ENCODE measurements at places on chromosomes 5 and 9.

DNA sequence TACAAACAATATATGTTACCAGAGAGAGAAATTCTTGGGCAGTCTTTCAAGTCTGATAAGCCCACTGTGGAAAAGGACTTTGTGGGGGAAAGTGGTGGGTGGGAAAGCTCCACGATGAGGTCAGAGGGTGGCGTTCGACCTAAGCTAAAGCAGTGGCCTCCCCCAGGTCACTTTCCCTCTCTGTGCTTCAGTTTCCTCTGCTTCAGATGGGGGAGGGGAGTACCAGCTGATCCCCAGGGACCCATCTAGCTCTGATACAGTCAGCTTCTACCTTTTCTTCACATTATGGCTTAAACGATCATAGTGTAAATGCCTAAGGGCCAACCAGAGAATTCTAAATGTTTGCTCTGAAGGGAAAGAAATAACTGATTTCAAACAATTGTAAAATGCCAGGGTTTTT lies 36.6 kb upstream of the ARSB start:
- no peak for DNase-seq

DNA sequence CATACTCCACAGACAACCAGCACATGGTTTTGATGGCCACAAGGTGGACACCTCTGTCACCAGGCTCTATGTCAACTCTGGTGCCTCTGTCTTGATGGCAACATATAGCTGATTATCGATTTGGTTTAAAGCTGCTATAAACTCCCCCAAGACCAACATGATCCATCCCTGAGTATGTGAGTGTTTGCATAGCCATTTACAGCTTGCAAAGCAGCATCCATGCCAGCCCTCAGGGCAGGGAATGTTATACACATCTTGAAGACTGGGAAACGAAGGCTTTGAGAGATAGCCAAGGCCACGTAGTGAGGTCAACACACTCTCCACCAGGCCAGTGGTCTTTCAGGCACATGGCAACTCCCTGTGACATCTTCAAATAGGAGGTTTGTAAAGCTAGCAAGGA lies 40.3 kb upstream of the BRINP1 start:
- DNase-seq: no peak

DNA sequence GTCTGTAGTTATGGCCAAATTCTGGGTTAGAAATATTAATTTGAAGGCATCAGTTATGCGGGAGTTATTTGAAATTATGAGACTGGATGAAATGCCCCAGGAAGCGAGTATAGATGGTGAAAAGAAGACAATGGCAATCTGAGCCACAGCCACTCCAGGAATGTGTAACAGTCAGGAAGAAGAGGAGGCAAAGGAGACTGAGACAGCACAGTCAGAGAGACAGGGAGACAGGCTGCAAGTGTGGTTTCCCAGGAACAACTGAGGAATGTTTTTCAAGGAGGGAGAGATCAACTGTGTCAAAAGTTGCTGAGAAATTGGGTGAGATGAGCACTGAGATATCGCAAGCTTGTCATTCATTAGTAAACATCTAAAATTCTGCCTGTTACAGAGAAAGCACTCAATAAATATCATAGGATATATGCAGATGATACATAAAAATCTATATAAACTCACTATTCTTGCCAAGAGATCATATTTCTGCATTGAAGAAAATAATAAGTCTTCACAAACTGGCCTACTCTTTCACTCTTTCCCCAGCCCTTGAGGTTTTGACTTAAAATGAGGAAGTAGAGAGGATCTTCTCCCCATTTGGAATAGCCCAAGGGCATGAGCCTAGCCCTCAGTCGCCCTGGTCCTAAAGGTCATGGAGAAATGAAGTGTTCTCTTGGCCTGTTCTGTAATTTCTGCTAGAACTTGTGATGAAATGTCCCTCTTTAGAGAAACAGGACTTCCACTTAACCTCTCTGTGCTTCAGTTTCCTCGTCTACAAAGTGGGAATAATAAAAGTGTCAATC lies 48.5 kb upstream of the RLN1 start:
- no peak for DNase-seq

GRCh38 chr9:98162613-98163012 lies 29.8 kb downstream of the CORO2A start:
- DNase-seq: no peak

DNA sequence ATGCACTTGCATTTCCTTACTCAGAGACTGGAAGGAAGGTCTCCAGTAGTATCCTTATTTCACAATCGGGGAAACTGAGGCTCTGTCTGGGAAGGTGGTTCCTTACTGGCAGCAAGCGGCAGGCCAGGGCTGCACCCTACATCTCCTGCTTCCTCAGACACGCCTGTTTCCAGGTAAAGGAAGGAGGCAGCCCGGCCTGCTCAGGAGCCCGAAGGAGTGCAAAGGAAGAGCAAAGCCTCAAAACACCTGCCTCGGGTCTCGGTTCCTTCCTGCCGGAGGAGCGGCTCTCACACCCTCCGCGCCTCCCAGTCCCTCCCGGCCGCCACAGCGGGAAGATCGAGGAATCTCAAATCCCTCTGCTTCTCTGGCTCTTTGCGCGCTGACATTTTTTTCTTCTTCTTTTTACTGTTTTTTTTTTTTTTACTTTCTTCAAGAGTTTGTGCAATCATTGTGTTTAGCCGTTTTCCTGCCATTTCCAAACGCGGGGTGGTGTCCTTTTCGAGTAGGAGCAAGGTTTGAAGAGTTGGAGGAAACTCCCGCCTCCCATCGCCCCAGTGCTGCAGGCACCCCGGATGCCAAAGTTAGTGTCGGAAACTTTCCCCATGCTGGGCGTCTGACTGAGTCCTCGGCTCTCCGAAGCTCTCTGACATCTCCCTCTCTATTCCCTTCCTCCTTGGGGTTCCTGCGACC lies 1.0 kb downstream of the GGTA1 start:
- no peak for DNase-seq

DNA sequence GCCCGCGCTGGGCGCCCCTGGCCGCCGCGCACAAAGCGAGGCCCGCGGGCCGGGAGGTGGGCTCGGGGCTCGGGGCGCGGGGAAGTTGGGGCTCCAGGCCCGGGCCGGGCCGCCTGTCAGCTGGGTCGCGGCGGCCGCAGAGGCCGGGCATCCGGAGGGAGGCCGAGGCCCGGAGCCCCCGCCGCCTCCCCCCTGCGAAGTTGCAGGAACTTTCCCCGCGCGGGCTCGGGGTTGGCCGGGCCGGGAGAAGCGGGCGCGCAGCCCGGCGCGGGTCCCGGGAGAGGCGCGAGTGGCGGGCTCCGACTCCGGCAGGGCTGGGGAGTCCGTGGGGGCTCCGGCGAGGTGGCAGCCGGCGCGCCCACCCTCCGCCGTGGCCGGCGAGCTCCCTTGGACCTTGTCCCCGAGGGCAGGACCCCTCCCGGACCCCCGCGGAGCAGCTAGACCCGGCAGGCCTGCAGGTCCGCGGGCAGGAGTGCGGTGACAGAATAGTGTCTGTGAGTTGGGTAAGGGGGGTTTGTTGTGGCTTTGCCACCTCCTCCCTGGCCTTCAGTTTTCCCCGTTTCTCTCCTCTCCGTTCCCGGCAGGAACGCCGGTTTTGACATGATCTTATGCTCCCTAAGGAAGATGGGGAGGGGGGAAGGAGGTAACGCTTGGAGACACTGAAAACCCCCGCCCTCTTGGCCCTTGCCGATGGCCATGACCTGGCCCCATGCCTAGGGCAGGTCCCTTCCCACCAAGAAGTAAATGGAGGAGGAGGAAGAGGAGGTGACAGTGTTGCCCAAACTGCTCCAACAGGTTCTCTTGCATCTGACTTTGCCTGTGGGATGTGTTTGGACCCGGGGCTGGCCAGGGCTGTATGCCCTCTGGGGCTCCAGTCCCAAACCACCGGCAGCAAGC lies 942 bp downstream of the PHF2 start:
- DNase-seq: no peak

GRCh38 chr5:122391621-122392020 lies 79.6 kb downstream of the SNCAIP start:
- DNase-seq: no peak

- no peak for DNase-seq
These were observed 9.7 kb downstream of the FAXDC2 start for GRCh38 chr5:154840435-154841272.

DNA sequence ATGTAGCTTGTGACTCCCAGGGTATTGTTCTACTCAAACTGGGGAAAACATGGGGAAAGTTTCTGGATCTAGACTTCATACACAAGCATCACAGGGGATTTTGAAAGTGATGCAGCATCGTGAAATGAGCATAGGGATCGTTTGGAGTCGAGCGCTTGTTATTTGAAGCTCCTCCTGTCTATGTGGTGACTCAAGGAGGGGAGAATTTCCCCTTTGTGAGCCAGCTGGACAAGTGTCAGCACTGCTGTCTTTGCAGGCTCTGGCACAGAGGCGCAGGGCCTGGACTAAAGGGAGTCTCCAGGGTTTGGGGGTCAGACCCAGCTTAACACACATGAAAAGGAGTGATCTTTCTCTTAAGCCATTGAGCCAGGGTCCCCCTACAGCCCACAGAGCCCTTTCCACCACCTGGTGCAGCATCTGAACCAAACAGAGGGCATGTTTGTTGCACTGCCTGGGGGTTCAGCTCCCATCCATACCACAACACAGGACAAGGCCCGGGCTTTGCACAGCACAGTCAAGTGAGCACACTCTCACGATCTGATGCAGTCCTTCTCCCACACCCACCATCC lies 51.0 kb downstream of the IRF1 start:
- DNase-seq: peak; percentile 85

DNA sequence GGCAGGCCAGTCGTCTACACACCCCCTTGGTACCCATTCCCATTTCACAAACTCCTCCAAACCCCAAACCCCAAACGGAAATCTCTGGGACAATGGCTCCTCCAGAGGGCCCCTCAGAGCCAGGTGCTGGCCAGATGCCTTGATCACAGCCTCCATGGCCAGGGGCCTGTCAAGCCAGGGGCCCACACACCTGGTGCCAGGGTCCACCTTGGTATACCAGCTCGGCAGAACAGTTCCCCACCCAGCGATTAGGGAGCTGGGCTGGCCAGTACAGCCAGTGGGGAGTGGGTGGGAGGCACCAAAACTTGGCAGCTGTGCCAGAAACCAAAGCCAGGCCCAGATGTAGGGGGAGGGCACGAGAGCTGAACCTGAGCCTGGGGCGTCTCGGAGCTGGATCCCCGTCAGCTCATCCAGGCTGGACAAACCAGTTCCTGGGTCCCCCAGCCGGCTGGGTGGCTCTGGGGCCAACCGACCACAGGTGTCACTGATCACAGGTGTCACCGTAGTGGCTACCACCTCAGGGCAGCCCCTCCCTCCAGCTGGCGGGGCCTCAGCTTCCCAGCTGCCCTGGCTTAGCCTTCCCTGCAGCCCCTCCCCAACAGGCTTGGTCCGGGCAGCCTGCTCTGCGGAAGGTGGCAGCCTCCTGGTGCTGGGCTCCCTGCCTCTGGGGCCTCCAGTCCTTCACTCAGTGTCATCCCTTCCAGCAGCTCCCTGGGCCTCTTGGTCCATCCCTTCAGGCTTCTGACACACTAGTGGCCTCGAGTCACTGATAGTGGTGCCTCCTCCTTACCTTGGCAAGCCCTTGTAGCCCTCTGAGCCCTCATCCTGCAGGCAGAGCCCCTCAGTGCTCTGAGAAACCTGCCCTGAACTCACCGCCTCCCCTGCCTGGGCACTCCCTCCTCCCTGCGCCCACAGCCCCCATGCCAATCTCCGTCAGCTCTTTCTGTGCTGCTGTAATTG lies 6.6 kb upstream of the RMND5B start:
- DNase-seq: no peak

- DNase-seq: no peak
These were observed 33.0 kb downstream of the CAMK2A start for GRCh38 chr5:150256410-150257064.

- no peak for DNase-seq
These were observed 291.4 kb upstream of the KLF4 start for GRCh38 chr9:107780960-107781359.

All from BJ (cell line).